ENCODE measurements at places on chromosomes 6 and 20.
A peak's percentile ranks its signal among the peaks of the same experiment; 100 is the strongest.

DNA sequence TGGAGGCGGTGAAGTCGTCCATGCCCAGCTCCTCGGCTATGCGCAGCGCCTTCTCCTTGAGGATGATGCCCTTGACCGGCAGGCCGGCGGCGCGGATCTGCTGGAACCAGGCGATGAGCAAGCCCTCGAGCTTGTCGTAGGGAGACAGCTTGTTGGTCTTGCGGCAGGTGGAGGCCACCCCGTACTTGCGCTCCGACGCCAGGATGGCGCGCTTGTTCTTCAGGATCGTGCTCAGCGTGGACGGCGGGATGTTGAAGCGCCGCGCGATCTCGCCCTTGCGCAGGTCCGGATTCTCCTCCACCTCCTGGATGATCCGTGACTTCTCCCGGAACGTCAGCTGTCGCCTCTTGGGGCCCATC, 435 bp downstream of the CENPB start:
- no peak for DNase-seq

GRCh38 chr6:34593701-34594100, 37.6 kb upstream of the SPDEF start:
- DNase-seq: no peak

DNA sequence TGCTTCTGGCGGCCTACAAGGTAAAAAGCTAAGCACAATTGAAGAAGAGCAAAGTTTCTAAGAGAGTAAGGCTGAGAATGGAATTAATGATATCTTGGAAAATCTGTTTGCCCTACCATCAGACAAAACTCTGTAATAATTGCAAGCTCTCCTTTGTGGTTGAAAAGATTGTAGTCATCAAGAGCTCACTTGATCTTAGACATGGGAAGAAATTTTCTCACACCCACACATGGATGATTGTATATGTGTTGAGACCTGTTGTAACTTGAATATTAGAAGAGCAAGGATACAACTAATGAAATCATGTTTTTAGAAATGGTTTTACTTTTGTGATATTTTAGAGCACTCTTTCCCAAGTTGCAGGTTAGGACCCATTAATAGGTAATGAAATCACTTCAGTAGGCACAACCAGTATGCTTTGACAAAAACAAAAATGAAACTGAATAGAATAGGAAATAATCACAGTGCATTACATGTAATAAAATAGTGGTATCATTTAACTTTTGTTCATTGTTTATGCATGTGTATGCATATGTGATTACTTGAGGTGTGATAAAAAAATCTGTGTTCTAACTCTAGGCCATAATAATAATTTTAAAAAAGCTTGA, 14.0 kb downstream of the DCBLD1 start:
- no peak for DNase-seq

- DNase-seq: no peak
Measured at GRCh38 chr6:43698584-43699349, 11.2 kb upstream of the MRPS18A start.

GRCh38 chr20:40493071-40493470, 196.0 kb downstream of the MAFB start:
- DNase-seq: no peak

GRCh38 chr6:128731249-128732165, 151.4 kb upstream of the LAMA2 start:
- DNase-seq: peak; percentile 35

- DNase-seq: no peak
Measured at GRCh38 chr6:159438106-159438505, 254.9 kb downstream of the SOD2 start.

DNA sequence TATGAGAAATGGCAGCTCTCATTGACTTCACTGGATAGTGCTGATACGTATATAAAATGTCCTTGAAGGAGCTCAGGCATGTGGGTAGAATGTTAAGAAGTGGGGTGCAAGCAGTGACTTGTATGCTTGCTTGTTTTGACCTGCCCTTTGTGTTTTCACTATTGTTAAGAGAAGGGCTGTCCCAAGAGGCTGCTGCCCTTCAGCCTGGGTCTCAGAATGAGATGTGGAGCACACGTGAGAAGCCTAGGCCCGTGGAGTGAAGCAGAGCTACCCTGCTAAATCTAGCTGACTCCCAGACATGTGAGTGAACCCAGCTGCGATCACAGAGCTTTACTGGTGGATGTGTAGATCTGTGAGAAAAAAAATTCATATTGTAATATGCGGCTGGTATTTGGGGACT, 305.3 kb upstream of the RGS17 start:
- no peak for DNase-seq

DNA sequence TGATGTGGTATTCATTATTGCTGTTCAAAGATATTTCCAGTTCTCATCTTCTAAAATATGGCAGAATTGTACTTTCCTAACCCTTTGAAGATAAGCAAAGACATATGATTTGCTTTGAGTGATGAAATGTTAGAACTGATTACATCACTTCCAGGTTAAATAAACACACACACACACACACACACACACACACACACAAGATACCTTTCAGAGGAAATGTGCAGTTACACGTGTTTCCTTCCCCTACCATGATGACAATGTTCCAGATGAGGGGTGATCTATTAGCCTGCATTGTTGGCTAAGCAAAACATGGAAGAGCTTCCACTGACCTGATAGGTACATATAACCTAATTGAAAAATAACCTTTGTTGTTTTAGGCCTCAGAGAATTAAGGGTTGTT, 11.7 kb upstream of the FRK start:
- no peak for DNase-seq
